Brain microvascular endothelial cell (primary cell): ENCODE measurements at places on chromosomes 6 and 20.

DNA sequence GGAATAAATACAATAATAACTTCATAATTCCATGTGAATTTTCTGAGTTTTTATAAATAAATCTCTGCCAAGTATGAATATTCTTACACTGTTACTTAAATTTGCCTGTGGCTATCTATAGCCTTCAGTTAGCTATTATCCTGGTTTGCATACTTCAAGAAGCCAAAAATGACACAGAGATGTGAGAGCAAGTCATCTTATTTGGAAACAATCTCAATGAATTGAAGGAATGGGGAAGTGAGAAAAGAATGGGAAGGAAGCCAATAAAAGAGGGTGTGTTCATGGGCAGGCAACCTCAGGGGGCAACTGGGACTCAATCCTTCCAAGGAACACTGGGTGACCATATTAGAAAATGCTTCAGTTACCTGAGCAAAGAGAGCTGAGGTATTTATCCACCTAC is 9.9 kb downstream of the HAO1 start:
- no peak for DNase-seq

GRCh38 chr6:53862662-53863462 is 68.1 kb downstream of the LRRC1 start:
- DNase-seq = peak; percentile 38

- DNase-seq = no peak
Measured at GRCh38 chr6:5728351-5729079, 278.2 kb downstream of the NRN1 start.

- DNase-seq = no peak
Measured at GRCh38 chr20:46089167-46089416, 670 bp downstream of the NCOA5 start.

DNA sequence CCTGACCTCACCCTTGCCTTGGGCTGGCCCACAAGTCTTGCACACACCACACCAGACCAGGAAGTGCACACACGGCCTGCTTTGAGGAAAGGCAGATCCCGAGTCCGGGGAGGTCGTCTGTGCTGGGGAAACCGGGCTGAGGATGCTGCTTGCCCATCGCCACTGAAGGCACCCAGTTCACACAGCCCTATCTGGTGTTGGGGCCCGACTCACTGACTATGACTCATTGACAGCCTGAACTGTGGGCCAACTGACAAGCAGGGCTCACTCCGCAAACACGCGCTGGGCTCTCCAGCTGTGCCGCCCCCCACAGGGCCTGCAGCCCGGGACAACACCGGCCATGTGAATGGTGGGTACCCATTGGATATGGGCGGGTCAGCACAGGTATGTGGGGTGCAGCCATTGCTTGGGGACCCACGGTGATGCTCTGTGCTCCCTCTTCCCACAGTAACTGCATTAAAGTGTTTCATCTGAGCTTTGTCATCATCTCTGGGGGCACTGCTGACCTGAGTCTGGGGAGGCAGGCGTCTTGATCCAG is 1.6 kb downstream of the SAMD10 start:
- DNase-seq = peak; percentile 83

- DNase-seq = no peak
Measured at GRCh38 chr6:164926686-164927085, 382.7 kb downstream of the C6orf118 start.

DNA sequence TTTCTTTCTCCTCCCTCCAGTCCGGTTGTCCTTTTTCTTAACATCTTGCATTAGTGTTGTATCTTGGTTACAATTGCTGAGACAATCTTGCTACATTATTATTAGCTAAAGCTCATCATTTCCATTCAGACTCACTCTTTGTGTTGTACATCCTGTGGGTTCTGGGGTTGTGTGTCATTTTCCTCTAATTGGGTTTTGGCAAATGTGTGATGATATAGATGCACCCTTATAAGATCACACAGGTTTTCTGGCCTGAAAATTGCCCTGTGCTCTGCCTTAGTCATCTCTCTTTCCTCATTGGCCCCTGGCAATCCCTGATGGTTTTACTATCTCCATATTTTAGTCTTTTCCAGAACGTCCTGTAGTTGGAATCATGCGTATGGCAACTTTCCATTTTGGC is 60.1 kb downstream of the PPP1R14C start:
- no peak for DNase-seq

DNA sequence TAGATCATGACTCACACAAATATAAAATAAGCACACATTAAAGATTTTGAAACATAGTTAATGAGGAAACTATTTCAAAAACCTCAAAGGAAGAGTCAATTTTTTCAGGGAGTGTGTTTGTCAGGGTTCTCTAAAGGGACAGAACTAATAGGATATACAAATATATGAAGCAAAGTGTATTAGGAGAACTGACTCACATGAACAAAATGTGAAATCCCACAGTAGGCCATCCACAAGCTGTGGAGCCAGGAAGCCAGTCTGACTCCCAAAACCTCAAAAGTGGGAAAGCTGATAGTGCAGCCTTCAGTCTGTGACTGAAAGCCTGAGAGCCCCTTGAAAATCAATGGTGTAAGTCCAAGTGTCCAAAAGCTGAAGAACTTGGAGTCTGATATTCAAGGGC is 898.0 kb upstream of the EYS start:
- DNase-seq = no peak

- no peak for DNase-seq
Measured at GRCh38 chr6:150363733-150364132, 5.1 kb upstream of the IYD start.

GRCh38 chr20:4122926-4123325 is 107.6 kb upstream of the RNF24 start:
- no peak for DNase-seq

GRCh38 chr6:803191-803977 is 110.4 kb upstream of the EXOC2 start:
- no peak for DNase-seq

- DNase-seq = no peak
Measured at GRCh38 chr6:13716225-13716954, 4.8 kb upstream of the RANBP9 start.

DNA sequence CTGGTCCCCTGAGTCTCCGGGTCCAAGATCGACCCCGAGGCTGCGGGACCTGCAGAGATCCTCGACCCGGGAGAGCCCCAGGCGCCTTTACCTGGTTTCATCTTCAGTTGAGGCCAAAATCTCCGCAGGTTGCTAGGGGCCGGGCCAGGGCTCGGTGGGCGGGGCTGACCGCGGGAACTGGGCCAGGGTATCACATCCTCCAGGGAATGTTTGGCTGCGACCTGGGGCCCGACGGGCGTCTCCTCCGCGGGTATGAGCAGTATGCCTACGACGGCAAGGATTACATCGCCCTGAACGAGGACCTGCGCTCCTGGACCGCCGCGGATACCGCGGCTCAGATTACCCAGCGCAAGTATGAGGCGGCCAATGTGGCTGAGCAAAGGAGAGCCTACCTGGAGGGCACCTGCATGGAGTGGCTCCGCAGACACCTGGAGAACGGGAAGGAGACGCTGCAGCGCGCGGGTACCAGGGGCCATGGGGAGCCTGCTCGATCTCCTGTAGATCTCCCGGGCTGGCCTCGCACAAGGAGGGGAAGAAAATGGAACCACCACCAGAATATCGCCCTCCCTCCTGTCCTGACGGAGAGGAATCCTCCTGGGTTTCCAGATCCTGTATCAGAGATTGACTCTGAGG is 53.8 kb upstream of the POLR1H start:
- DNase-seq = no peak
